ENCODE measurements at places on chromosomes 7 and 10. TPM values are rescaled to one million over a fixed set of nuclear protein-coding genes. Genes with fewer than 3 reads are reported as not detected.

RAMP3 gene
- polyA plus RNA-seq = not detected

TMEM168 gene
- polyA plus RNA-seq = 17.1 TPM

CUZD1 gene
- 0.52 TPM for polyA plus RNA-seq

MICALL2 gene
- 11.7 TPM for polyA plus RNA-seq

TCAF2 gene
- 1.9 TPM for polyA plus RNA-seq

VTI1A gene
- polyA plus RNA-seq = 18.1 TPM

SLC13A4 gene
- 0.32 TPM for polyA plus RNA-seq

PCLO gene
- 0.10 TPM for polyA plus RNA-seq

CPED1 gene
- 83.2 TPM for polyA plus RNA-seq

NKX2-3 gene
- polyA plus RNA-seq = not detected

TBX20 gene
- 0.05 TPM for polyA plus RNA-seq

DDC gene
- polyA plus RNA-seq = not detected

RPP38 gene
- polyA plus RNA-seq = 26.4 TPM

OPN1SW gene
- not detected for polyA plus RNA-seq

GPER1 gene
- 2.4 TPM for polyA plus RNA-seq

ATOH7 gene
- polyA plus RNA-seq = 0.08 TPM

UNCX gene
- not detected for polyA plus RNA-seq

EBF3 gene
- polyA plus RNA-seq = 1.0 TPM

MYOF gene
- polyA plus RNA-seq = 215 TPM

YWHAG gene
- polyA plus RNA-seq = 80.4 TPM

MRC1 gene
- 0.01 TPM for polyA plus RNA-seq

ARHGEF35 gene
- 1.9 TPM for polyA plus RNA-seq

AGR2 gene
- polyA plus RNA-seq = not detected

NPY4R gene
- 0.24 TPM for polyA plus RNA-seq

C10orf53 gene
- not detected for polyA plus RNA-seq

CUBN gene
- 1.5 TPM for polyA plus RNA-seq

CFAP46 gene
- polyA plus RNA-seq = 0.64 TPM

SH2D4B gene
- polyA plus RNA-seq = not detected

PRPS1L1 gene
- polyA plus RNA-seq = not detected

RPEL1 gene
- 0.18 TPM for polyA plus RNA-seq

BEND7 gene
- polyA plus RNA-seq = 6.2 TPM

DPYSL4 gene
- polyA plus RNA-seq = 1.1 TPM

ASZ1 gene
- polyA plus RNA-seq = 0.03 TPM
